ENCODE measurements at places on chromosomes 5 and 9. TPM values are rescaled to one million over a fixed set of nuclear protein-coding genes. Genes with fewer than 3 reads are reported as not detected.

FOXD4L5 gene
- not detected for total RNA-seq

SPINK13 gene
- 0.33 TPM for total RNA-seq

RFESD gene
- total RNA-seq: 4.9 TPM

COL23A1 gene
- 1.2 TPM for total RNA-seq

LAMC3 gene
- 0.14 TPM for total RNA-seq

PDCD1LG2 gene
- 2.5 TPM for total RNA-seq

TSSK1B gene
- total RNA-seq: not detected

DNA sequence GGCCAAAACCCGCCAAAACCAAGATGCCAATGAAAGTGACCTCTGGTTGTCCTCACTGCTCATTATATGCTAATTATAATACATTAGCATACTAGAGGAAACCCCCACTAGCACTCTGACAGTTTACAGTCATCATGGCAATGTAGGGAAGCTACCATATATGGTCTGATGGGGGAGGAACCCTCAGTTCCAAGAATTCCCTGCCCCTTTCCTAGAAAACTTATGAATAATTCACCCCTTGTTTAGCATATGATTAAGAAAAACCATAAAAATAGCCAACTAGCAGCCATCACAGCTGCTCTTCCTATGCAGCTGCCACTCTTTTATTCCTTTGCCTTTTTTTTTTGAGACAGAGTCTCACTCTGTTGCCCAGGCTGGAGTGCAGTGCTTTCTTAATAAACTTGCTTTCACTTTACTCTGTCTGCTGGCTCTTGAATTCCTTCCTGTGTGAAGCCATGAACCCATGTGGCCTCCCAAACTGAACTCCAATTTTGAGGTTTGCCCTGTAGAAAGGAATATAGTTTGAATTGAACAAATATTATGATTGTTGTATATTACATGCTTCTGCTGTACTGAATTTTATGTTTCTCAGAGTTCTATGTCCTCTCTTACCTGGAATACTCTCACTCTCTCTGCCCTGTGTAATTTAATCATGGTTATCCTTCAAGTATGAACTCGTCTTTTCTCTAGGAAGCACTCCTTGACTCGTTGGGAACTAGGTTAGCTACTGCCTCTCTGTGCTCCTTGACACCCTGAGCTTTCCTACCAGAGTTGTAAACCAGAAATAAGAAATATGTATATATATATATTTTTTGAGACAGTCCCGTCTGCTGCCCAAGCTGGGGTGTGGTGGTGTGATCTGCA is 59.8 kb downstream of the KIAA1958 start:
- DNase-seq: no peak

DNA sequence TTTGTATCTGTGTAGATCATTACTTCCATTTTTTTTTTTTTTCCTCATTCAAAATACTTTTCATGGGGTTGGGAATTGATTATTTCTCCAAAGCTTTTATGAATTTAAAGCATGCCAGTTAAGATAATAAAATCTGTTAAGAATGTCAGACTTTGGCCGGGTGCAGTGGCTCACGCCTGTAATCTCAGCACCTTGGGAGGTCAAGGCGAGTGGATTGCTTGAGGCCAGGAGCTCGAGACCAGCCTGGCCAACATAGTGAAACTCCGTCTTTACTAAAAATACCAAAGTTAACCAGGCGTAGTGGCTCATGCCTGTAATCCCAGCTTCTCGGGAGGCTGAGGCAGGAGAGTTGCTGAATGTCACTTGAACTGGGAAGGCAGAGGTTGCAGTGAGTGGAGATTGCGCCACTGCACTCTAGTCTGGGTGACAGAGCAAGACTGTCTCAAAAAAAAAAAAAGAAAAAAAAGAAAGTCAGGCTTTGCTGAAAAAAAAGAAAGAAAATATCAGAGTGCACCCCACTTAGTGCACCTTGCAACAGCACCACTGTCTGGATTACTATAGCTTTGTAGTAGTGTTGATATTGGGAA is 18.5 kb downstream of the TBC1D2 start:
- peak; percentile 30 for DNase-seq

DNA sequence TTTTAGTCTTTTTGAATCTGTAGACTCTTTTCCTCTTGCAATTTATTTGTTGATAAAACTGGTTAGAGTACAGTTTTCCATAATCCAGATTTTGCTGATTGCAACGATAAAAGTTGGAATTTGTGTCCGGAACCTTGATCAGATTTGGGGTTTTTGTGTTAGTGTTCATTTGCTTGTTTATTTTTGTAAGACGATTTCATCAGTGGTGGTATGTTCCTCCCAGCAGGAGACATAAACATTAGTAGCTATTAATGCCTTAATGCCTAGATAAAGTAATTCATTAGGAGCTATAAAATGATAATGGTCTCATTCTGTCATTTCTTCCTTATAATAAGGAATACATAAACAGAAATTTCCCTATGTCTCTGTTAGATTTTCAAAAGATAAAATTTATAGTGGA is 21.3 kb downstream of the RPS6 start:
- no peak for DNase-seq

DNA sequence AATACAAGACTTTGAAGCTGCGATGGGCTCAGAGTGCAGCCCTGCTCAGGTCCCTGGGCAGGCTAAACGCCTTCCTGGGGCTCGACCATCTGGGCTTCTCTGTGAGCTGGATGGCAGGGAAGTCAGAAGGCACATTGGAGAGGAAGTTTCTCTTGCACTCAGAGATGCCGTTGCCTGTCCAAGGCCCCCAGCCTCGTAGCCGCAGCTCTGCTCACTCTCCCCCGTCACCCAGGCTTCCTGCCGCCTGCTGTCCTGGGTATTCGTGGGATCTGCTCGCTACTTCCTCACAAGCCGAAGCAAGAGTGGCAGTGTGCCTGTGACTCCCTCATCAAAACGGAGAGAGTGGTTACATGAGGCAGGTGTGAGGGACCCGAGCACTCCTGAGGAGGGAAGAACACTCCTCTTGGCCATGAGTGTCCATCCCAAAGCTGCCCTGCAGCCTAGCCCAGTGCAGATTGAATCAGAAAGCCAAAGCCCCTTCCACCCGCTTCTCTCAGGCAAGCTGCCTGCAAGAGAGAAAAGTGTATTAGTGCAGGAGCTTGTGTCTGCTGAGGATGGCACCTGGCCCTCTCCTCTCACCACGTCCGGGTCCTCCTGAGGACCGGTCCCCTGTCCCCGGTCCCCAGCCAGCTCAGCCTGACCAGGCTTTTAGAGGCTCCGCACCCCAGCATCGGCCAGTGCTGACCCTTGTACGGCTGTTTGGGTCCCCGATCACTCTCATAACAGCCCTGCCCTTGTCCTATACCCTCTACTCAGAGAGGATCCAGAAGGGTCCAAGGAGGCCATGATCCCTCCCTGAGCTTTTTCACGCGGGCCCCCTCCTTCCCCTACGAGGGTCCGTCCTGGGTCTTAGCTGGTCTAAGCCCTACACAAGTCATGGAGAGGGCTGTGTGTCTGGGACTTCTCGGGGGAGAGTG is 7.3 kb downstream of the FCN2 start:
- DNase-seq: no peak

GRCh38 chr5:43893951-43894684 is 291.1 kb downstream of the NNT start:
- no peak for DNase-seq

DNA sequence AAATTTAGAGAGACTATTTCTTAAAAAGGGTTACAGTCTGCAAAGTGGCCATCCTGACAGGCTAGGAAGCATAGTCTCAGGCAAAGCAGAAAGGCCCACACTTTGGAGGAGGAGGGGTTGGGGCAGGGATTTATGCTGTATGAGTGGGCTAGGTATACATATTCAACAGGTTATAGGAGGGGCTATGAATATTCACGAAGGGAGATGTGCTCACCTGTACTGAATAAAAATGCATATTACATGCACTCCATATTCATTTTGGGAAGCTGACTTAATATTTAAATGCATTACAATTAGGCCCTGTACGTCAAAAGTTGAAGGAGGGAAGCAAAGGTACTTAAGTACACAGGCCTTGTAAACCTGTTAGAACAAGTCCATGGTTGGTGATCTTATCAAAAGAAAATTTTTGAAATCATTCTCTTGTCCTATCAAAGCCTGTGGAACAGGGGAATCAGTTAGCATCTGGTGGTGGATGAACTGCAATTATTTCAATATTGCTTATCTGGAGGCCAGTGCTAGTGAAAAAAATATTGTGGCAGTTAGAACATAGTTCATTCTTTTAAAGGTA is 1.6 kb downstream of the CENPP start:
- DNase-seq: no peak

DNA sequence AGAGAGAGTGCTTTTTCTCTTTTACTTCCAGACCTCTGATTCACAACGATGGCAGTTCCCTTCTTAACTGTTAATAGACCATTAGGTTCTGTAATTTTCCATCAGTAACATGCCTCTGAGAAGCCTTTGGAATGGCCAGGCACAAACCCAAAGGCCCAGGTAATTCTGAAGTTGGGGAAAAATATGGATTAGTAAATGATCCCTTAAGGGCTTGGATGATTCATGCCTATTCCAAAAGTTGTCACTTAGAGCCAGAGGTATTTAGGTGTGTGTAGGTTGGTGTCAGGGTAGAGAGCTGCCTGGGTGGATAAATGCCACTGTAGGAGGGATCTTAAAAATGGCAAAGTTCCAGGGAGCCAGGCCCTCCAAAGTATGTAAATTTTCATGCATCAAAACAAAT is 228.8 kb downstream of the PLK2 start:
- DNase-seq: no peak

- no peak for DNase-seq
Measured at GRCh38 chr9:1285526-1285925, 235.4 kb downstream of the DMRT2 start.

DNA sequence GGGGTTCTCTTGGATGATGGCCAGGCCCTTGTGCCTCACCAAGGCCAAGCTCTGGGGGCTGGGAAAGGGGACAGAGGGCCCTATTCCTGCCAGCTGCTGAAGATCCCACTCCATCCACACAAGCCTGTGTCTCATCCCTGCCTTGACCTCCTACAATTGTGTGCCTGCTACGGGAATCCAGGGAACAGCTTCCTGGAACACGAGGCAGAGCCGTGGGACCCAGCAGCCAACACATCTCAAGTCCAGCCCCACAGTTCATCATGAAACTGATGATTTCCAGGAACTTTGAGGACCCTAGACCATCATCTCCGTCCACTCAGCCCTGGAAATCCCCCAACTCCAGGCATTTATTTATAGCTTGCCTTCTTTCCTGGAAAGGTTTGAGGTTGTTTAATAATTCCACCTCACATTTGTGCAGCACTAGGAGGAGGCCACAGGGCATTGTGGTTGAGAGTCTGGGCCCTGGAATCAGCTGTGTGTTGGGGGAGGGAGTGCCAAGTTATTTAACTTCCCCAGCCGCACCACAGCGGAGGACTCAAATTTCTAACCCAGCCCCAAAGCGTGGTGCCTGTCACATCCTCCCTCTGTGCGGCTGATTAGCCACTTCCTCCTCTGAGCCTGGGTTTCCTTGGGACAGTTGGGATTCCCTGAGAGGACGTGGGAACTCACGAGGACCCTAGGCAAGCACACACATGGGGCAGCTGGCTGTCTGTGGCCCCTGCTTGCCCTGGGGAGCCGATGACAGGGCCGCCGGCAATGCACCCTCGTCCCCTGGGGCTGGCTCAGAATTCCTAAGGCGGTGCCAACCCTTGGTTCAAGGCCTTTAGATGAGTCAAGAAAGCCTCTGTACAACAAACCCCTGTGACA is 58.2 kb upstream of the GGTA1 start:
- peak; percentile 85 for DNase-seq

DNA sequence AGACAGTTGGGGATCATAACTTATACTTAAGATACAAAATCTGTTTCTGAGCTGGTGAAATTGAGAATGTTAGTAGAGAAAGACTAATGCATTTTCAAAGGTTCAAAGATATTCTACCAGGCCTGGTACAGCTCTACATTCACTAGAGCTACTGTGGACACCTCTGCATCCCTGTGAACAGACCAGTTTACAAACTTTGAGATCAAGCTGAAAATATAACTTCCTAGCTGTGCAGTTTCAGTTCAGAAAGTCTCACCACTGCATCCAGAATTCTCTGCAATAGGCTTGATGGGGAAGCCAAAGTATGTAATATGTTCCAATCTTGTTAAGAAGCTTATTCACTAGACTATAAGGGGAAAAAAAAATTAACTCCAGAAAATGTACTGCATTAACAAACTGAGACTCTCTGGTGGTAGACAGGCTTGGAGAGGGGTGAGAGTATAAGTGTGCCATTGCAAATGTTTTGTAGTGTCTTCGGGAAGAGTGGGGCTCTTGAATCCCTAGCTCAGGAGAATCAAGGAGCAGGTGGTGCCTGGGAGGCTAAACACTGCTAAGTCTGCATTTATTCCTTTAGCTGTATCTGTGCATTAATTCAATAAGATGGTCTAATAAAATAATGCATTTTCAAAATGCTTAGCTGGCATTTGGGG is 671.9 kb downstream of the NR2F1-AS1 start:
- DNase-seq: no peak

DNA sequence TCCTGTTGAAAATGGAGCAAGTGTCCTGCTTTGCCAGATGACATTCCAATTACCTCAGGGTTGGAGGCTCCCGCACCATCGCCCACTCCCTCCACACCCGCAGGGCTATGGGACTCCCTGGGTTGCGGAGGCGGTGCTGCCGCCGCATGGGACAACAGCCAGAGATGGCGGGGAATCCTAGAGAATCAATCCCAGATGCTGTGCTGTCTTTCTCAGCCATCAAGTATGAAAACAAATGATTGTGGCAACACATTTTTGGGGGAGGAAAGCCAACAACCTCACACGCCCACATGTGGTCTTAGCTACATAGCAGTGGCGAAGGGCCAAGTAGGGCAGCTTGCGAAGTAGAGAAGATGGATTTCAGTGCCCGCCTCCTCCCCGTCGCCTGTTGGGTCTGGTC is 46.7 kb downstream of the IL31RA start:
- DNase-seq: no peak

GRCh38 chr5:153629027-153629895 is 138.8 kb downstream of the GRIA1 start:
- DNase-seq: no peak

DNA sequence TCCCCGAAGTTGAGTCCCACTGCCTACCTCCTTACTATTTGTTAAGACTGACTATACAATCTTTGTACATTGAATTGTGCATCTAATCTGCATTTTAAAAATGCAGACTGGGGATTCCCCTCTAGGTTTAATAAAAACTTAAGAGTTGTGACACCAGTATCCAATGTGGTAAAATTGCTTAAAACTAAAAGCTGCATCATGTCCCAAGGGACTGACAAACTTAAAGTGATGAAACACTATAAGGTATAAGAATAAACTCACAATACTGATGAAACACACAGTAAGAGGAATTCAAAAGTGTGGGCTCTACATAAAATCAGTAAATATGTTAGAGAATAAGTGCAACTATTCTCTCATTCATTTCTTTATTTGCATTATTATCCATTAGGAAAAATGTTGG is 1905.1 kb downstream of the MAT2B start:
- no peak for DNase-seq

DNA sequence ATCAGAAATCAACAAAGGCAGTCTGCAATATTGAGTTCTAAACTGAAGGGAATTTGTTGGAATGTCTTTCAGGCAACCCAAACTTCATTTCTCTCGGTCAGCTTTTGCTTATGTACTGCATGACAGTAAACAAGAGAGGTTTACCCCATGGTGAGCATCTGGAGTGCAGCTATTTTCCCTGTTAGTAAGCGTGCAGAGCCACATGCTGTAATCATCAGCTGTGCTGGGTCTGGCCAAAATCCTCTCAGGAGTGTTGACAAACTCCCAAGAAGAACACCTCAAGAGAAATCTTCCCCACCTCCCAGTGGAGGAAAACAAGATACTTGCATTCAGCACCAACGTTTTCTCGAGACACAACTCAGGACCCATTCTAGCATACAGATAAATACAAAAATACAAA is 83.6 kb upstream of the ADAMTSL1 start:
- DNase-seq: no peak

GRCh38 chr5:165560648-165561047 is 2055.2 kb downstream of the MAT2B start:
- no peak for DNase-seq
